AG08395 (cell line): ENCODE measurements at places on chromosomes 13 and 19.

- no peak for DNase-seq
These were observed 81.1 kb downstream of the CHST8 start for GRCh38 chr19:33702606-33703437.

DNA sequence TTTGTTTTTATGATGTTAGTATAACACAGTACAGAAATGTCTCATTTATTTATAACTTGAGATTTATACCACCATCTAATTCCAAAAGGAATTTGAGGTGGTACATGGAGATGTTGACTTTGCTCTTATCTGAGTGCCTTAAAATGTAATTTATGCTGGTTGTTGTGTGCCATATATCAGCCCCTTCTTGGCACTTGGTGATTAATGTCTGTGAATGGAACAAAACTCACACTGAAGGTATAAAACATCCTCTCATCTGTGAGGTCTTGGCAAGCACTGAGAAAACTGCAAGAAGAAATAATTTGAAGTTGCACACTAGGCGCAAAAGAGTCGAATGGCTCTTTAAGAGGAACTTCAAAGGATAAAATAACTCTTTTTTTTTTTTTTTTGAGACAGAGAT is 240.4 kb downstream of the B3GLCT start:
- DNase-seq: no peak

DNA sequence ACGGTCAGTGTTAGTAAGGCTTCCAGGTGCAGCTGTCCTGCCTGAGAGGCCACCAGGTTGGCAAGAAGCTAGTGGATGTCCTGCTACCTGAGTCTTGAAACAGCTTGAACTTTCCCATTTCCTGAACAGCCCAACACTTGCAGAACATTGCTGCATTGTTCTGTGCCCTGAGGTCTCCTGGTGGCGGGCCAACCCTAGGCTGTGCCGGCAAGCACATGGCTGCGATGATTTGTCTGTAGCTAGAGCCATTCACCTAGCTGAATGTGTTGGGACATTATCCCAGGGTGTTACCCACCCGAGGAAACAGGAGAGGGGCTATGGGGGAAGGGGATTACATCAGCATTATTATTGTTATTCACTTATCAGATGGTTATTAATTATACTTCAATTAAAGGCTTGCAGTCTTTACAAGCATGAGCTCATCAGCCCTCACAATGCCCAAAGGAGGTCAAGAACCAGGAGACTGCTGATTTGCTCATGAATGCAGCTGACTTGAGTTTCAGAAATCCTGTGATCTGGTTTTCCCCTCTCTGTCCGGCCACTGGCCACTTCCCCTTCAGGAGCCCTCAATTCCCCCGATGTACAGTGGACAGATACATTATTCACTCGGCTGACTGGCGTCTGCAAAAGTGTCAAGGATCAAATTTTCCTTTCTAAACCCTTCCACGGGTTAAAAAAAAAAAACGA is 187.6 kb upstream of the TSC22D1 start:
- no peak for DNase-seq

DNA sequence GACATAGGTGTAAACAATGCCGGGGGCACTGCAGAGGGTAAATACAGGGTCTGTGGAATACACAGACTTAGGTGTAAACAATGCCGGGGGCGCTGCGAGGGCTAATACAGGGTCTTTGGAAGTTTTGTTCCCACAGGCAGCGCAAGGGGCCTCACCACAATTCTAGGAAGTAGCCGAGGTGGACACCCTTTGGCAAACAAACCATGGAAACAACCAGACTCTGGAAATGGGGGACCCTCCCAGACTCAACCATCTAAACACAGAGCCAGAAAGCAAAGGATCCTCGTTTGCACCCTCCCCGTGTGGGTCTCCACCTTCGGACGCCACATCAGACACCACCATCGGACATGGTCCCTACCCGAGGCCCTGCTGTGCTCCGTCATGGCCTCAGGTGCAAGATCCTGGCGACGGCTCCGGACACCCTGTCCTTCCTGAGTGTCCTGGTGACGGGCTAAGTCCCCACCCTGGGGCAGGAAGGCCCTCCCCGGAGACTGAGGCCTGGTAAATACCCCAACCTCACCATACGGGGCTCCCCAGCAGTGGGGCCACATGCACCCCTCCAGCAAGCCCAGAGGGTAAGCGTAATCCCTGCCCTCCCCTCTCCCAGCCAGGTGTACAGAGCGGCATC is 16.7 kb upstream of the PLPP2 start:
- DNase-seq: no peak

DNA sequence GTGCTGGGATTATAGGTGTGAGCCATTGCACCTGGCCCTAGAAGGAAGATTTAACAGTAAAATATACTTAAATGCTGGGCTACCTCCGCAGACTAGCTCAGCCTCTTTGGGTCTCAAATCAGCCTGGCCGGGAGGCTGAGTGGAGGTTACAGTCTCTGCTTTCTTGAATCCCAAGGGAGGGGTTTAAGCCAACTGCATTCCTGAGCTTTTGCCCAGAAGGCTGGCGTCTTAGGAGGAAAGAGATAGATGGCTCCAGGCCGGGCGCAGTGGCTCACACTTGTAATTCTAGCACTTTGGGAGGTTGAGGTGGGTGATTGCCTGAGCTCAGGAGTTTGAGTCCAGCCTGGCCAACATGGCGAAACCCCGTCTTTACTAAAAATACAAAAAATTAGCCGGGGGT is 623 bp upstream of the C5AR1 start:
- peak; percentile 57 for DNase-seq

- no peak for DNase-seq
These were observed 1180.1 kb upstream of the ATXN8OS start for GRCh38 chr13:68927387-68928026.

DNA sequence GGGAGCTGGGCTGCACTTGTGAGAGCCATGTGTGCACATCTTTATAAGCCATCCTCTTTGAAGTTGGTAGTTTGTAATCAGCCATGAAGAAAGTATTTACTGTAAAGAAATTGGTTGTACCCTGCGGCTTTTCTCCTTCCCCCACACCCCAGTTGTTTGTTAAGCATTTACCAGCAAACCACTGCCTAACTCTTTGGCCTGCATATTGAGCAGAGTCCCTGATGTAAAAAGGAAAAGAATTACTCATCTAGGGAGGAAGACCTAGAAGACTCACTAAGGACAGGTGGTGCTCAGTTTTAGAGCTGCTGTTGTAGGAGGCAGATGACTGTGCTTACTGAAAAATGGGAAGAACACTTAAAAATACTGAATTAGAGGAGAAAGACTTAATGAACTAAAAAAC is 245.3 kb downstream of the PCCA start:
- no peak for DNase-seq

GRCh38 chr19:2743099-2743498 is 3.3 kb upstream of the SLC39A3 start:
- no peak for DNase-seq

- no peak for DNase-seq
These were observed 289.9 kb downstream of the MYO16 start for GRCh38 chr13:108919036-108919907.

GRCh38 chr13:75023609-75024008 is 458.4 kb downstream of the TBC1D4 start:
- no peak for DNase-seq

DNA sequence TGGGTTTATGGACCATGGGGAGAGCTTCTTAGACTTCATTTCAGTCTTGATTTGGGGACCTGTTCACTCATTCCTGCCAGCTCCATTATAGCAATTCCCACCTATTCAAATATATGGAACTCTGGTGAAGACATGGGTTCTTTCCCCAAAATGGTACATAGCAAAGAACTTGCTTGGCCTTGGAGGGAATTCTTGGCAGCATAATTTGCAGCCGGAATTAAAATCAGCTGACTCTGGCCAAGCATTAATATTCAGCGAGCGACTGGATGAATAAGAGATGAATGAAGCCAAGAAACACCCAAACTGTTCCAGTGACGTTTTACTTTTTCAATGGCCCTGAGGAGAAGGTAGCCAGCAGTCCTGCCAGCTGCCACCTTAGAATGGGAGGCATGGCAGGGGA is 88.4 kb upstream of the SOX1 start:
- DNase-seq: no peak

DNA sequence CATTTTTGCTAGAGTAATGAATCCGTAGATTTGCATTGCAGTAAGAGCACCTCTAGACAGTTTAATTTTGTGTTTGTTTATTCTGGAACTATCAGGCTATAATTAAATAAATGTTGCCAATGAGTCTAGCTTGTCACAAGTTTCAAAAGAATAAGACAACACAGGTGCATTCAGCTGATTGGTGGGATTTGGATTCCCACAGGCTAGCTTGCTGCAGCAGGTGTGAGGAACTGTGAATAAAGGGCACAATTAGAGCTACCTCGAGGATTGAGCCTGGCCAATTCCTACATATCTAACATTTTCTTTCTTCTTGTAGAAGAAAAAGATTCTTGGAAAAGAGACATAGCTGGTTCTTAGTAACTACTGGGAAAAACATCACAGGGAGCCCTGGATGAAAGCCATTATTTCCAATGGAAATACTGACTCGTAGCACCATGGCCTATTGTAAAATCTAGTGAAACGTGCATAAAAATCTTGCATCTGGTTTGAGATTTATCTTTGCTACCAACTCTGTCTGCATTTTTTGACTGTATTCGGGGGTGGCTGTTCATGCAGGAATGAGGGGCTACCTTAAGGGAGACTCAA is 360.9 kb downstream of the FGF9 start:
- no peak for DNase-seq

GRCh38 chr13:92044351-92044750 is 645.9 kb downstream of the GPC5 start:
- no peak for DNase-seq

- DNase-seq: peak; percentile 18
These were observed 46.8 kb downstream of the FAM124A start for GRCh38 chr13:51269039-51269438.

GRCh38 chr13:33636955-33637670 is 180.8 kb upstream of the RFC3 start:
- DNase-seq: no peak

GRCh38 chr19:35882114-35882832 is 13.9 kb downstream of the APLP1 start:
- peak; percentile 82 for DNase-seq

DNA sequence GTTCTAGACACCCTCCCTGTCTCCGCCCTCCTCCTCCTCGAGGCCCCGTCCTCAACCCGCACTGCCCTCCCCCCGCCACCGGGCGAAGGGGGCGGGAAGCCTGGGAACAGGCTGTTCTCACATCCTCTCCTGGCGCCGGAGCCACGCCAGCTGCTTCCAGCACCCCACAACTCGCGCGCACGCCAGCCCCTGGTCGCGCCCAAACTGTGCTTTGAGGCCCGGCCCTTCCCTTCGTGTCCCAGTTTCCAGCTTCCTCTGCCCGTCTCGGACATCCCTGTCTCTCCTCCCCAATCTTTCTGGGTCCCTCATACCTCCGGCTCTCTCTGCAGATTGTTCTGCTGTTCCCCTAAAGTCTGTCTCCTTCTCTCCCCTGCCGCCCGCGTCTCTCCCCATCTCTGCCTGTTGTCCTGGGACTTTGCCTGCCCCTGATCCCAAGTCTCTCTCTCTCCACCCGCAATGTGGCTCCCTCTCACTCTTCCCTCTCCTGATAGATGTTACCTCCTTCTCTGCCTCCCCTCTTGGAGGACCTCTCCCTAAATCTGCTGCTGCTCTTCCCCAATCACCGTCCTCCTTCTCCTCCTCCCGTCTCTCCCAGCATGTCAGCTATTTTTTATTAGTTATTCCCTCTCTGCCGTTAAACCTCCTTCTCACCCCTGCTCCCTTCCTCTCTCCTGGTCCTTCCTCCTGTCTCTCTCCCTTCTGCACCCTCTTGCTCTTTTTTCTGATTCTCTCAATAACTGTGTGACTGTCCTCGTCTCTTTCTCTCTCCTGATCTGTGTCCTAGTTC is 14.2 kb downstream of the DPF1 start:
- DNase-seq: peak; percentile 55

DNA sequence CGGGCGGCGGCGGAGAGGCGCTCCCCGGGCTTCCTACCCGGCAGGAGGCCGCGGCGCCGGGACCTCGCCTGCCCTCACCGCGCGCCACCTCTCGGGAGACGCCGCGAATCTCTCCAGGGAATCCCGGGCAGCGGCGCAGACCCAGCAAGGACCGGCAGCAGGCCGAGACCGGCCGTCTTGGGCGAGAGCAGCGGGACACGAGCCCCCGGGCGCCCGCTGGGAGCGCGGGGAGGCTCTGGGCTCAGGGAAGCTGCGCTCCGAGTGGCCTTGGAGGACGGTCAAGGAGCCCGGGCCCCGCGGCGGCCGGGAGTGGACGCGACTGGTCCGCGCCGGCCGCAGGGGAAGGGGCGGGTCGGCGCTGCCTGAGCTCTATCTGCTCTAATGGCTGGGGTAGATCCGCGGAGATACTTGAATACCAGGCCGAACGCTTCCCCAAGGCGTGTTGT is 14.7 kb downstream of the CDX2 start:
- DNase-seq: no peak

DNA sequence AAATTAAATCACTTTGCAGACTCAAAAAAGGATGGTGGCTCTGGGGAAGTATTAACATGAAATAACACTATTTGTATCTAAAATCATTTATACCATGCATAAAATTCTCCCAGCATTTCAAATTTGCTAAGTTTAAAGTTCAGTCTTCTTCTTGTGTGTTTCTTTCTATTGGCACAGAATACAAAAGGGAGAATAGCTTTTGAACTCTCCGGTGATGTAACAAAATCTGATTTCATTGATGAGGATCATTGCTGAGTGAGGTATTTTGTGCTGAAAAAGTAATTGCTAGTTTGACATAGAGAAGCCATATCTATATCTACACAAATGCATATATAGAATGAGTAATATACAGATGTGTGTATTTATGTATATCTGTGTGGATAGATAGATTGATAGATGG is 174.8 kb downstream of the LACC1 start:
- DNase-seq: no peak

DNA sequence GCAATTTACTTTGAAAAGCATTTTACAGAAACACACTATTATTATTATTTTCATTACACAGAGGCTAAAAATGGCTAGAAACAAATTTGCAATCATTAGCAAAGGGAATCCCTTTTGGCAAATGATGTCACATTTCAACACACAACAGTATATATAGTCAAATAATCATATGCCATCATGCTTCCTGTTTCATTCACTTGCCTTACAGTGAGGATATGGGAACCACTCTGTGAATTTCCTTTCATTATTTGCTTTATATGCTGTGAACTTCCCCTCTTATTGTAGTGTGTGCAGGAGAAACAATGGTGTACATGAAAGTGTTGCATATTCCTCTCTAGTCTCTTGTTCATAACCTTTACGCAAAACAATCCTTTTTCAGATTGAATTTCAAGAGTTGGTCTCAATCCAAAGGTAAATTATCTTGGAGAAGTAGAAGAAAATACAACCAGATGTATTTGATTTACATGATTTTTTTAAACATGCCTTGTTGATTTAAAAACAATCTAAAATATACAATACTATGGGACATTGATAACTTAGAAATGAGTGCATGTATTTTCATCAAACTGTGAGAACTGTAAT is 657.3 kb downstream of the EFNB2 start:
- no peak for DNase-seq
